ENCODE measurements at places on chromosomes 16 and 17.

DNA sequence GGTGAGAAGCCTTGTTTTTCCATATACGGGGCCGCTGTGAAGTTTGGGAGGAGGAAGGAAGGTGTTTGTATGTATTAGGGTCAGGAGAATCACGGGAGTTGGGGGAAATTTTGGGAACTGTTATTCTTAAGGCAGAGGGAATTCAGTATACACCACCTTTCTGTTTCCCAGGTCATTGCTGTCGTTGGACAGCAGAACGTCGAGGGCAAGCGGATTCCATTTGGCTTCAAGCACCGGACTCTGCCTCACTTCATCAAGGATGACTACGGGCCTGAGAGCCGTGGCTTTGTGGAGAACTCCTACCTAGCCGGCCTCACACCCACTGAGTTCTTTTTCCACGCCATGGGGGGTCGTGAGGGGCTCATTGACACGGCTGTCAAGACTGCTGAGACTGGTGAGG is 17.6 kb downstream of the POLR2A start:
- DNase-seq = no peak

DNA sequence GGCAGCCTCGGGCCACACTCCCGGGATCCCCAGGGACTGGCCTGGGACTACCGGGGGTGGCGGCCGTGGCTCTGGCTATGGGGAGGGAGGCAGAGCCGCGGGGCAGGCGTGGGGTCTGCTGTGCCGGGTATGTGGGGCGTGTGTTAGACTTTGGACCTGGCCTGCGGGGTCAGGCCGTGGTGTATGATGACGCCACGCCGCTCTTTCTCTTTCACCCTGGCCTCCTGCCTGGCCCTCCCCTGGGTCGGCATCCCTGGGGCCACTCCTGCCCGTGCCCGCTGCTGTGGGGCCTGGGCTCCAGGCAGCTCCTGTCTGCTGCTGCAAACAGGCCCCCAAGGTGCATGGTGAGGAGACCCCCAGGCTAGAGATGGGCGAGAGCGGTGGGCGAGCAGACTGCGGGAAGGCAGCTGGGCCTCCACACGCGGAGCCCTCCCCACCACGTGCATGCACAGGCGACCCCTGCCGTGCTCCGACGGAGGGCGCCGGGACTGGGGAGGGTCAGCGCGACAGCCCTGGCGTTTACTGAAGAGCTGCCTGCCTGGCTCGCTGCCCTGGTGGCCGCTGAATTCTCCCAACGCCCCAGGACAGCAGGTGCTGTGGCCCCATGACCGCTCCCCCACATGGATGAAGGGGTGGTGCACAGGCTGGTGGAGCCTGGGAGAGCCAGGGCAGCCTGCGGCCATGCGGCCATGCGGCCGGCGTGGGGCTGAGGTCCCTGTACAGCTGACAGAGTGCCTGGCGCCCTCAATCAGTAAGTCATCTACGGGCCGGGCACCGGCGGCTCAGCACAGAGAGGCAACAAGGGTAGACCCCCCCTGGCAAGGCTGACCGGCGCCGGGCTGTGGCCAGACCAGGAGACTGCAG is 16.0 kb downstream of the CAPN15 start:
- no peak for DNase-seq

DNA sequence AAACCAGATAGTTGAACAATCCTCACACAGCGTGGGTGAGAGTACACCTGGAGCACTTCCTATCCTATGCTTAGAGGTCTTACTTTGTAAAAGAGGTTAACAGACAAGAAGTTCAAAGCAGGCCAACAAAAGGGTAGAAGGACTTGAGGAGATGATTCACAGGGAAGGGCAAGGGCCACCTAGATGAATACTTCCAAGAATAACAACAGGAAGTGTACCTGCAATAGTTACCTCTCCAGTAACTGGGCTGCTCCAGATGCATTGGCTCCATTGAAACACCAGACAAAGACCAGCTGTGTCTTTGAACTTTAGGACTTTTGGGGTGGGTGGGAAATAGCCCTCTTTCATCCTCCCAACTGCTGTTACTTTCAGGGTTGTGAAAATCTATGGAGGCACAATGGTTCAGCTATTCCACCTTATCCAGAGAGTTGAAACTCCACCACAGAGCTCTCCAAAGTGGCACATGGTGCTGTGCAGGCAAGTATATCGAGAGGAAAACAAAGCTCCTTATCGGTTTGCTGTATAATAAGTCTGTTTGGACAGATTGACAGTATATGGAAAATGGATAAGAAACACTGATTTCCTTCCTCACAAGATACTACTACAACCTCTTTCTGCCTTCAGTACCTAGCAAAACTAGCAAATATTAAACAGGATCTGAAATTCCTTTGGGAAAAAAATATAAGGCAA is 22.7 kb downstream of the RNF43 start:
- DNase-seq = no peak

- no peak for DNase-seq
Observed at GRCh38 chr17:22273308-22273707, 581.0 kb downstream of the KCNJ18 start.

DNA sequence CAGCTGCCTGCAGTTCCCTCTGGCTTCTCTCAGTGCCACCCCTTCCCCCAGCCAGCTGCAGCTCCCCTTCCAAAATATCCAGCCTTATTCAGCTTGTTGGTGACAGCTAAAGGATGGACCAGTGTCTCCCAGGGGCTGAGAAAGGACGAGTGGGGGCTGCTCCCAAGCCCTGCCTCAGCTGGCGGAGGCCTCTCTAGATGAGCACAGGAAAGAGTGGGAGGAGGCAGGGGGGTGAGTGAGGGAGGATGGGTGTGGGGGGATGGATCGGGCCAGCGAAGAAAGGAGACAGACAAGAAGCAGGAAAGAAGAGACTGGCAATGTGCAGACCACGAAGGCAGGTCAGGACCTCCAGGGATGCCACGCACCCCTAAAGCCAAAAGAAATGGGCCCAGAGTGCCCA is 17.5 kb downstream of the PIPOX start:
- DNase-seq = no peak

- DNase-seq = no peak
Observed at GRCh38 chr17:57259306-57259705, 3.0 kb downstream of the MSI2 start.

- no peak for DNase-seq
Observed at GRCh38 chr17:73358668-73359067, 46.9 kb upstream of the CDC42EP4 start.

GRCh38 chr16:82741073-82741615 is 114.4 kb downstream of the CDH13 start:
- DNase-seq = no peak

DNA sequence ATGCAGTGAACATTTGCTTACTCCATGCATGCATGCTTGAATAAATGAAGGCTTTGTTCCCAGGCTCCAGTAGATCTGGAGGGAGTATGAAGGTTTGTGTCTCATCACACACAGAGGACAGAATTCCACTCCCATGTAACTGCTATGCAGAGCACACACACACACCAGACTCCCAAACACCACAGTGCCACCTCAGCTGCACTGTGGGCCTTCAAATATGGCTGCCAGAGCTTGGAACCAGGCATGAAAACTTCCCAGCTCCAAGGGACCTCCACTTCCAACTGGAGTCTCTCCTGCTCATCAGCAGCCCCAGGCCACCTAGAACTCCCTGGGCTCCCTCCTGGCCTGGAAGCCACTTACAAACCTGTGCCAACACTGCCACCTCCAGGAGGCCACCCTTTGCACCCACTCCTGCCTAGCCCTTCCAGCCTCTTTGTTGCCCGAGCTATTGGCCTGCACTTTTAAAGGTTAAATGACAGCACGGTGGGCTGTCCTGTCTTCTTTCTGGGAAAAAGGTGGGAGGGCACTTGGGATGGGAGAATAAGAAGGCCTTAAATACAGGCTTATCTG is 151.2 kb downstream of the ZNF423 start:
- DNase-seq = no peak

GRCh38 chr16:54174750-54175149 is 111.8 kb downstream of the IRX3 start:
- no peak for DNase-seq

GRCh38 chr17:32608267-32608666 is 121.5 kb downstream of the CDK5R1 start:
- DNase-seq = no peak

GRCh38 chr17:79904865-79905264 is 65.6 kb upstream of the CBX4 start:
- DNase-seq = no peak

DNA sequence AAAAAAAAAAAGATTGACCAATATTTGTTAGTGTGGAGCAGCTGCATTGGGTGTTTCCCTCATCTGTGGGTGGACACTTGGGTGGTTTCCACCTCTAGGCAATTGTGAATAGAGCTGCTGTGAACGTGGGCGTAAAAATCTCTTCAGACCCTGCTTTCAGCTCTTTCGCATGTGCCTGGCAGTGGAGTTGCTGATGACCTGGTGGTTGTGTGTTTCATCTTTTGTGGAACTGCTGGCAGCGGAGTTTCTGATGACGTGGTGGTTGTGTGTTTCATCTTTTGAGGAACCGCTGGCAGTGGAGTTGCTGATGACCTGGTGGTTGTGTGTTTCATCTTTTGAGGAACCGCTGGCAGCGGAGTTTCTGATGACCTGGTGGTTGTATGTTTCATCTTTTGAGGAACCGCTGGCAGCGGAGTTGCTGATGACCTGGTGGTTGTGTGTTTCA is 21.4 kb downstream of the ZC3H18 start:
- no peak for DNase-seq

DNA sequence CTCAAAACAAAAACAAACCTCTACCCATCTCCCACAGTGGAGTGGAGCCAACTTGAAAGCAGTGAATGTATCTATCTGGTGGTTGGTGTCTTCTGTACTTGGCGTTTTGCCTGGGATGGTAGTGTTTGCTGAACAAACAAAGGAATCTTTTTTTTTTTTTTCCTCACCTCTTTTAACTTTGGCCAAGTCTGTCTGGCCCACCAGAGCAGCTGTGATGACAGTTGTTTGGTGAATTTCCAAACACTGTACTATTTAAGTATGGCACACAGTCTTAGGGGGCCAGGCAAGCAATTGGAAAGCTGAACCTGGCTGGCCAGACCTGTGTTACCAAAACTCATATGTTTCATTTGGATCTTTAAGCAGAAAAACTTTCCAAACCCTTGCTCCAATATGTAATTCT is 101.8 kb upstream of the CDH13 start:
- DNase-seq = no peak

DNA sequence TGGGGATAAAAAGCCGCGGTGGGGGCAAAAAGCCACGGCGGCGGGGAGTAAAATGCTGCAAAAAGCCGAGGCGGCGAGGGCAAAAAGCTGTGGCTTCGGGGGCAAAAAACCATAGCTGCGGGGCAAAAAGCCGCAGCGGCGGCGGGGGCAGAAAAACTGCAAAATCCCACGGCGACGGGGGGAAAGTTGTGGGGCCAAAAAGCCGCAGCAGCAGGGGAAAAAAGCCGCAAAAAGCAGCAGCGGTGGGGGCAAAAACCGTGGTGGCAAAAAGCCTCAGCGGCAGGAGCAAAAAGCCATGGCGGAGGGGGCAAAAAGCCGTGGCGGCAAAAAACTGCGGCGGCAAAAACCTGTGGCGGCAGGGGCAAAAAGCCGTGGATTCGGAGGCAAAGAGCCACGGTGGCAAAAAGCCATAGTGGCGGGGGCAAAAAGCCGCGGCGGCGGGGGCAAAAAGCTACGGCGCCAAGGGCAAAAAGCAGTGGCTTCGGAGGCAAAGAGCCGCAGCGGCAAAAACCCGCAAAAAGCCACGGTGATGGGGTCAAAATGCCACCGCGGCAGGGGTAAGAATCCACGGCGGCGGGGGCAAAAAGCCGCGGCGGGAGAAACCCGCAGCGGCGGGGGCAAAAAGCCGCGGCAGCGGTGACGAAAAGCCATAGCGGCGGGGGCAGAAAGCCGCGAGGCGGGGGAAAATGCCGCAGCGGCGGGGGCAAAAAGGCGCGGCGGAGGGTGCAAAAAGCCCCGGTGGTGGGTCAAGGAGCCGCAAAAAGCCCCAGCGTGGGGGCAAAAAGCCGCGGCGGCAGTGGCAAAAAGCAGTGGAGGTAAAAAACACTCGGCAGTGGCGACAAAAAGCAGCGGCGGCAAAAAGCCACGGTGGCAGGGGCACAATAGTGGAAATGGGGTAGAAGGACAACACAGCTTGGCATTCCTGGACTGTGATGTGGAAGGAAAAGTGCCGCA is 192.8 kb downstream of the SHCBP1 start:
- no peak for DNase-seq

DNA sequence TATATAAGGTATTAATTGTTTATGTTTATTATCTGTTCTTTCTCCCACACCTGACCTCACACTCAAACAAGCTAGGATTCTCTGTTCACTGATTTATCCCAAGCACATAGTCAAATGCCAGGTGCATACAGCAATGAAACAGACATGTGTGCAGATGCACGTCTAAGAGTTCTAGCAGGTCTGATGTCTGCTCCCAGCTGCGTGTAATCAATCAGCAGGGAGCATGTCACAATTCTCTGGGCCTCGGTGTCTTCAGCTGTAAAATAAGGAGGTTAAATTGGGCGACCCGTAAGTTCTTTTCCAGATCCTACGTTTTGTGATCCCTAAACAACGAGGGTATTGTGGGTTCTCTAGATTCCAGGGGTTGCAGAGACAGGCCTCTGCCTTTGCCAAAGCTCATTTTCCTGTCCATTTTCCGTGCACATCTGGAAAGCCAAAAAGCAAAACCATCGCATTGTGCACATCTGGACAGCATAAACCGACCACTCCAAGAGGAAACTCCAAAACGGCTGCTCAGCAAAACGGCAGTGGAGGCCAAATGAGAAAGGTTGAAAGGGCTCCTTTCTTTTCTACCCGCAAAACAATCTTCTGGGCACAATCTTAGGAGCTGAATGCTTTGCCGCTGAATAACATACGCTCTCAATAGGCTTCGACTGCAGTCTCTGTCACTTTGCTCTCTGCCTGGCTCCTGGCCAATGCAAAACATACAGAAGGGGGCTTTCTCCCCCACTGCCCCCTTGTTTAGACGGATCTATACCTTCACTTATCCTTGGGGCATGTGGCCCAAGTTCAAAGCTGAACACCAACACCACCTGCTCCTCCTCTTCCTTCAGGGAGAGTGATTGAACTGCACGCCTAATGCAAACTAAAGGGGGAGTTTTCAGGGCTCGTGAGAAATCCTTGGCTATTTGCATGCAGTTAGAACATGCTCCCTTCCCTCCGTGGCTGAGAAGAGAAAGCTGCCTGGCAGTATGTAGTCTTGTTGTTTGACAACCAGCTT is 426.3 kb downstream of the SLC39A11 start:
- DNase-seq = no peak

- DNase-seq = no peak
Observed at GRCh38 chr17:68344701-68345136, 53.4 kb downstream of the ARSG start.

- DNase-seq = no peak
Observed at GRCh38 chr17:58236394-58236793, 2.0 kb upstream of the LPO start.

- DNase-seq = no peak
Observed at GRCh38 chr17:6299275-6299674, 135.6 kb downstream of the AIPL1 start.

GRCh38 chr17:15431196-15431595 is 36.2 kb downstream of the CDRT4 start:
- no peak for DNase-seq

GRCh38 chr16:53090286-53090590 is 35.4 kb downstream of the CHD9 start:
- no peak for DNase-seq

- DNase-seq = no peak
Observed at GRCh38 chr16:85436207-85436606, 176.9 kb upstream of the GSE1 start.
